ENCODE measurements at places on chromosomes 5 and 9. TPM values are rescaled to one million over a fixed set of nuclear protein-coding genes. Genes with fewer than 3 reads are reported as not detected.
A peak's percentile ranks its signal among the peaks of the same experiment; 100 is the strongest.

DNA sequence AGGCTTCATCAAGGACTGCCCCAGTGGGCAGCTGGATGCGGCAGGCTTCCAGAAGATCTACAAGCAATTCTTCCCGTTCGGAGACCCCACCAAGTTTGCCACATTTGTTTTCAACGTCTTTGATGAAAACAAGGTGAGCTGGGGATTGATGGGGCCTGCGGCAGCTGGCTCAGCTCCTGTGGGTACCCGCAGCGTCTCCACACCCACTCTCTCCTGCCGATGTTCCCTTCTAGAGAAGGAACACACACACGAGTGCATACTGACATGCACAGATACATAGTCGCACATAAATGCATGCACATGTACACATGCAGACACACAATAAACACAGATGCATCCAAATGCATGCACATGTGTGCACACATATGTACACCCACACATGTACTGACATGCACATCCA is 45.6 kb downstream of the NCS1 start:
- DNase-seq: no peak
- no peaks in the 10 kb centered on the region for H3K4me1 ChIP-seq

- no peak for DNase-seq
- H3K4me3 ChIP-seq: no peak overlapping the region
- H3K36me3 ChIP-seq: no peaks in the 10 kb centered on the region
- peaks cover 21% of the 10 kb centered on the region for H3K27me3 ChIP-seq
Measured at GRCh38 chr9:3955305-3955687, 344.6 kb downstream of the GLIS3 start.

DNA sequence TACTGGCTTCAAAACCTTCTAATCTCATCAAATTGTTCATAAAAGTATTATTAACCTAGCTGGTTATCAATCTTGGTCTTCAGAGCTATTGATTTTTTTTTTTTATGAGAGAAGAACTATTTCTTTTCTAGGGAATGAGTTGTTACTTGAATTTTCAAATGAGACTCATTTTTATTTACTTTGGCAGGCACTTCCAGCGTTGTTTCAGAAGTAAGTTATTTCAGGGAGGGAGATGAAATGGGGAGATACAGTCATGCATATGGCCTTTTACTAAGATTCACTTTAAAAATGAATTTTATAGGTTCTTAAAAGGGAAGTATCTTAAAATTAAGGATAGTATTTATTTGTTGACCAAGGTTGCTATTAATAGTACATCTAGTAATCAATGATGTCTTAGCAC is 129.6 kb downstream of the IZUMO3 start:
- no peaks in the 10 kb centered on the region for H3K36me3 ChIP-seq
- H3K4me3 ChIP-seq: no peak overlapping the region
- no peaks in the 10 kb centered on the region for H3K27me3 ChIP-seq
- H3K4me1 ChIP-seq: no peaks in the 10 kb centered on the region

GRCh38 chr9:71487061-71487460 is 281.3 kb downstream of the CEMIP2 start:
- peaks cover 20% of the 10 kb centered on the region for H3K27me3 ChIP-seq
- no peaks in the 10 kb centered on the region for H3K36me3 ChIP-seq
- H3K4me3 ChIP-seq: no peak overlapping the region
- no peaks in the 10 kb centered on the region for H3K4me1 ChIP-seq
- no peak for DNase-seq

GRCh38 chr5:168076561-168076991 is 214.9 kb upstream of the WWC1 start:
- no peak overlapping the region for H3K4me3 ChIP-seq
- H3K27ac ChIP-seq: no peak overlapping the region
- peak; percentile 7 for DNase-seq
- peaks cover 5% of the 10 kb centered on the region for H3K27me3 ChIP-seq
- H3K4me1 ChIP-seq: no peaks in the 10 kb centered on the region
- H3K36me3 ChIP-seq: no peaks in the 10 kb centered on the region

DOLPP1 gene
- total RNA-seq: 17.1 TPM

GLRA1 gene
- not detected for total RNA-seq

NAIF1 gene
- 17.9 TPM for total RNA-seq

MSMP gene
- not detected for total RNA-seq

Measured in activated T-cell treated with anti-CD3 and anti-CD28 coated beads, Interleukin-2, amount 50 U/mL, for 72 hours (primary cell).